ENCODE measurements at places on chromosomes 6 and 20. TPM values are rescaled to one million over a fixed set of nuclear protein-coding genes. Genes with fewer than 3 reads are reported as not detected.
A peak's percentile ranks its signal among the peaks of the same experiment; 100 is the strongest.

GRCh38 chr20:52010541-52010940 is 181.0 kb downstream of the ZFP64 start:
- no peak for DNase-seq

The FERMT1 gene
- 9.2 TPM for total RNA-seq

The MACROD2 gene
- 7.5 TPM for total RNA-seq

GRCh38 chr20:2806351-2806701 is 5.9 kb upstream of the CPXM1 start:
- DNase-seq: no peak

The ANKEF1 gene
- total RNA-seq: 8.2 TPM

GRCh38 chr6:112308476-112308875 is 38.7 kb upstream of the RFPL4B start:
- no peak for DNase-seq

- no peak for DNase-seq
Observed at GRCh38 chr6:140459209-140459608, 1084.8 kb upstream of the CITED2 start.

- DNase-seq: peak; percentile 75
Observed at GRCh38 chr6:39211183-39211582, 18.1 kb downstream of the KCNK5 start.

DNA sequence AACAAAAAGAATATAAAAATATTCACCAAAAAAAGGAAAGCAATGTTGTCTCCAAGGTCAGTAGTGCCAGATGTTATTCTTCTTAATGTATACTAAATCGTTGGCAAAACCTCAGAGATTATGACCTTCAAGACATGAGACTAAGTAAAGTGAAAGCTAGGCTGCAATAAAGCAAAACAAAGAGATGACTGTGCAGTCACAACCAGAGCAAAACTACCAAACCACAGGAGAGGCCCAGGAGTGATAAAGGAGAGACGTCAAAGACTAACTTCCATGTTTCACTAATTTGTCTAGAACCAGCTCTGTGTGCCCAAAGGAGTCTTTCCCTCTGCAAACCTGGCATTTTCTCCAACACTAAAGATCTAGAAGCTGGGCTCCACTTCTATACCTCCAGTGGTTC is 155.9 kb upstream of the POU3F2 start:
- no peak for DNase-seq
